ENCODE measurements at places on chromosomes 1 and 21. TPM values are rescaled to one million over a fixed set of nuclear protein-coding genes. Genes with fewer than 3 reads are reported as not detected.

Gene TLCD4
- 0.78 TPM for total RNA-seq

Gene CD52
- total RNA-seq = not detected

Gene TDRD10
- 0.37 TPM for total RNA-seq

Gene SPATA45
- total RNA-seq = not detected

Gene SLC35F3
- not detected for total RNA-seq

Gene ANKRD45
- not detected for total RNA-seq

Gene KPNA6
- 29.0 TPM for total RNA-seq

Gene RNU1-1
- total RNA-seq = under 0.01 TPM

Gene H3-3A
- total RNA-seq = 231 TPM

Gene S1PR1
- 2.7 TPM for total RNA-seq

Gene LMX1A
- total RNA-seq = not detected

Gene DCST1
- total RNA-seq = not detected

Gene LPAR3
- not detected for total RNA-seq

Gene CHAF1B
- 1.2 TPM for total RNA-seq

Gene C1orf87
- not detected for total RNA-seq

Gene TMEM81
- 0.50 TPM for total RNA-seq

Gene ABCD3
- 22.5 TPM for total RNA-seq

Gene PER3
- 6.2 TPM for total RNA-seq

Gene DNAH14
- total RNA-seq = 4.0 TPM

Gene SLC44A3
- 1.7 TPM for total RNA-seq

Gene VSIG8
- total RNA-seq = not detected

Gene ATAD3A
- 27.5 TPM for total RNA-seq

Gene PODN
- 59.5 TPM for total RNA-seq

Gene NPHS2
- total RNA-seq = not detected

Data from cardiac ventricle fibroblast (primary cell).